ENCODE measurements at places on chromosomes 1 and 21.
A peak's percentile ranks its signal among the peaks of the same experiment; 100 is the strongest.

- no peak for DNase-seq
Measured at GRCh38 chr1:8426996-8427395, 109.1 kb downstream of the SLC45A1 start.

DNA sequence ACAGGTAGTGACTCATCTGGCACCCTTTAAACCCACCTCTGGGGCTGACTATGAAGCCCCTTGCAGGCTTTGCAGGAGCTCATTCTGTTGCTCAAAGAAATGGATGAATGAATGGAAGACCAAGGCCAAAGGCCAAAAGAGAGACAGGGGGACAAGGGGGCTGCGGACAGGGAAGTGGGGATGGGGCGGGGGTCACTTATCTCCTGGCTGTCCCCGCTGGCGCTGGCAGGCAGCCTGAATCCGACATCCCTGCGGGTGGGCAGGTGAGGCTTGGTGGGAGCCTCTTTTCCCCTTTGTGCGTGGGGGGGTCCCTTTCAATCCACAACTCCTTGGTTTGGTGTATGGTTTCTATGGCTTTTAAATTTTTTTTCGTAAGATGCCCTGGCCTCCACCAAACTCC lies 239.6 kb upstream of the C1orf174 start:
- DNase-seq: no peak

DNA sequence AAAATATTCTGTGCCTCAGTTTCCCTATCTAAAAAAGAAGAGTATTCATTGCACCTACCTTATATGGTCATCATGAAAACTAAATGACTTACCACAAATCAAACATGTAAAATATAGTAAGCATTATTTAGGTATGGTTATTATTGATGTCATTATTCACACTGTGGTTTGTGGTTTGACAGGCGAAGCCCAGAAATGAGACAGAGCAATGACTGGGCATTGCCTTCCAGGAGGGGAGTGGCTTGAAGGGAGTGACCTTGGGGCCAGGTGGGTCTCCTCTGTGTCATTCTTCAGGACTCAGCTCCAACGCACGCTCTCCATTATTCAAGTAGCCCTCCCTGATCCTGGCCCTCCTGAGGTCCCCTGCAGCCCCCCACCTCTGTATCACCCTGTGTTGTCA lies 133.7 kb downstream of the DMRTA2 start:
- DNase-seq: no peak

DNA sequence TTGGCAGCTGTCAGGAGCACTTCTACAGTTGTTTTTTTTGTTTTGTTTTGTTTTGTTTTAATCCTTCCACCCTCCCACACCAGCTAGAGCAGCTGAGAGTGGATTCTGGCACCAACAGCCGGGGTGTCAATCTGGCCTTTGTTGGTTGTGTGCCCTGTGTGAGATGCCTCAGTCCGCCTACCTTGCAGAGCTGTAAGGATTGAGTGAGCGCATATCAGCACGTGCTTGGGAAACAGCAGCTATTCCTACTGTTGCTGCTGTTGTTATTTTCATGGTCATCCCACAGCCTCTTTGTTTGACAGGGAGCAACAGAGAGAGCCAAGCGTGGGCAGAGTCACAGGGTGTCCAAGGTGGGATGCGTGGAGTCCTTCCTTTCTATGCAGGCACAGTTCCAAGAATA lies 50.4 kb downstream of the PGBD5 start:
- no peak for DNase-seq

DNA sequence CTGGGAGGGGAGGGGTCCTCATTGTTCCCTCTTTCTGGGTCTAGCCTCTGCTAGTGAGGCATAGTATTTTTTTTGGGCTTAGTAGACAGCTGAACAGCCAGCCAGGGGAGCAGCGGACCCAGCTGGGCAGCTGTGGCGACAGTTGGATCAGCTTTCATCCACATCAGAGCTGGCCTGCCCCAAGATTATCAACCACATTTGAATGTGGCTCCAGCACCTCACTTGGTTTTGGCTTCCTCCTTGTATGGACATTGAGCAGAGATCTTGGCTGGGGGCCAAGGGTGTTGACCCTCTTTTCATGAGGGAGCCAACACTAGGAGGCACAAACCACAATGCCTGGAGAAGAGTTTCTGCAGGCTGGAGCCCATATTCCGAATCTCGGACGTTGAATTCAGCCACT lies 25.0 kb downstream of the WNT4 start:
- no peak for DNase-seq

GRCh38 chr1:220579317-220579716 lies 51.4 kb downstream of the MARK1 start:
- no peak for DNase-seq

GRCh38 chr1:113040718-113041412 lies 32.1 kb upstream of the LRIG2 start:
- DNase-seq: no peak

DNA sequence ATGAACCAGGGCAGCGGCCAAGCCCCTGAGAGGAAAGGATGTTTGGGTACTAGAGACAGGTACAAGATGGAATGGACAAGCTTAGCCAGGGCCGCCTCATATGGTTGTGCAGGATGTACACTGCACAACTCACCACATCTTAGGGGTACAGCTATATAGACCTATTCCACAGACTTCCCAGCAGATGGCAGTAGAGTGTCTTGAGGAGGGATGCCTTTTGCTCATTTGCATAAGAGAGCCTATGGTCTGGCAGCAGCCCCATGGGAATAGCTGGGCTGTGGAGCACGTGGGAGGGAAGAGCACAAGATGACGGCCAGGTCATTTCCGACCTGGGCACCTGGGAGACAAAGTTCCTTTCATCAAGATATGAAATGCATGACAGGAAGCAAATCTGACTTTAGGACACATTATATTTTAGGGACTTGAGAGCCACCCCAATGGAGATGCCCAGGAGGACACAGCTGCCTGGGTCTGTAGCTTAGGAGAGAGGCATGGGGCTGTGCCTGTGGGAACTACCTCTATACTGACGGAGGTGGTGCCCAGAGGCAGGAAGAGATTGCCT lies 215.5 kb downstream of the KCNJ6 start:
- no peak for DNase-seq

GRCh38 chr1:165857046-165857801 lies 29.8 kb downstream of the UCK2 start:
- no peak for DNase-seq

DNA sequence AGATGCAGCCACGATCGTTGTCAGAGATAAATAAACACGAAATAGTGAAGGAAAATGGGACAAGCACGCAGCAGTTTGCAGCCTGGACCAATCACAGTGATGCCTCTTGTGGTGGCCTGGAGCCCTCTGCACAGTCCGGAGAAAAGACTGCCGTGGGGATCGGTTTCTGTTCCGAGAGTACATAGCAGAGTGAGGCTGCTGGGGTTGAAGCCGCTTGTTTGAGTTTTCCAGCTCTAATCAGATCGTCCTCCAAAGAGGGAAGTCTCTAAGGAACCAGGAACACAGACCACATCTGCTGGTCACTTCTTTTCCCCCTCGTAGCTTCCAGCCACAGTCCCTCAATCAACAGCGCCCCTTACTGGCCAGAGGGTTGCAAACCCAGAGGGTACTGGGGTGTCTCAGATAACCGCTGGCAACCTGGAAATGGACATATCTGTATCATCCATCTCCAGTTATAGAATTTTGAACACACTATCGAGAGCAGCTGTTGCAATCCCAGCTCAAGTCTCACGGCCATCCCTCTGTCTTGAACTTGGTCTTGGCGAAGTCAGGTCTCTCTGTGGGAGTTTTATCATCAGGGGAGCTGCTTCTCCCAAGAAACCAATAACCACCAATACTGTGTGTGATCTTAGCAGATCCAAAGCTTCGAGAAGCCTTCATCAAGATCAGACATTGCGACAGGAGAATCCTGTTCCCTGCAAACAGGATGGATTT lies 57.4 kb downstream of the OLIG1 start:
- peak; percentile 32 for DNase-seq
